ENCODE measurements at places on chromosomes 6 and 20.

- DNase-seq, result no peak
These were observed 62.9 kb downstream of the SCAND1 start for GRCh38 chr20:35891375-35891774.

DNA sequence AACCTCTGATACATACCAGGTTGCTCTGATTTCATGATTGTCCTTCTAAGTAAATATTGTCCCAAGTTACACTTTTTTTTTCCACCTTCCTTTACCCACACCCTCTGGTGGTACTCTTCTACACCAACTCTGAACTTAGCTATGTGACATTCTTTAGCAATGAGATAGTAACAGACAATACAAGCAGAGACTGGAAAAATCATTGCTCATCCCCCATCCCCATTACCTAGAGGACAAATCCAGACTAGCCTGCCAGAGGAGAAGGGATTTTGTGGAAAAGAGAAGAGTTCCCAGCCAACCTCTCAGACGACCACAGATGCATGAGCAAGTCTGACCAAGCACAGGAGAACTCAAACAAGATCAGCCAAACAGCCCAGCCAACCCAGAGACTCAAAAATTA lies 32.8 kb upstream of the TFAP2B start:
- DNase-seq, result no peak

DNA sequence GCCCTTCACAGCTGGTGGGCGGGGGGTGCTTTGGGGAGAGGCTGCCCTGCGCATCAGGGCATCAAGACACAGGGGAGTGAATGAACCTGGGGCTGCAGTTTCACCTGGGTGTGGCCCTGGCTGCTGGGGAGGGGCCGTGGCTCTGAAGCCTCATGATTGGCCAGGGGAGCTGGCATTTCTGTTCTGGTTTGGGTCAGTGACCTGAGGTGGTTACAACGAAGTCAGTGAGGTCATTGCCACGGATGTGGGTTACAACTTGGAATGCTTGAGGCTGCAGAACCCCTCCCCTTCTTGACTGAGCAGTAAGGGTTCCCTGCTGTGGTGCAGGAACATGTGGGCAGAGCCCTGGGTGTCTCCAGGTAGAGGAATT lies 3.0 kb downstream of the TCEA2 start:
- DNase-seq, result peak; percentile 62

GRCh38 chr6:126682440-126682839 lies 342.5 kb downstream of the CENPW start:
- no peak for DNase-seq

GRCh38 chr6:108714101-108714765 lies 134.0 kb upstream of the ARMC2 start:
- DNase-seq, result no peak

GRCh38 chr20:41347523-41348429 lies 7.2 kb downstream of the LPIN3 start:
- no peak for DNase-seq

DNA sequence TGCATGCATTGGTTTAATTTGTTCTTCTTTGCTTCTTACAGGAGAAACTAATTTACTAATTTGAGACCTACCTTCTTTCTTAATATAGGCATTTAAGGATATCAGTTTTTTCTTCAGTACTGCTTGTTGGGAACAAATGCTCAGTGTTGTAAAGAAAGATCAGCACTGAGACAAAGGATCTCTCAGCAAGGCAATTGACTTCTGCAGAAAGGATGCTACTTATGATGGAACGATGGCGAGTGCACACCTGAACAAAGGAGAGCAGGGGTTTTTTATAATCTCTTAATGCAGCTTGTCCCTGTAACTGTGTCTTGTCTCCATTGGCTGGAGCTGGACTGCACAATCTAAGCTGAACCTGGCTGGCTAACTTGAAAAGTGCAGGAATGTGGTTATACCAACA lies 64.2 kb downstream of the RPP21 start:
- no peak for DNase-seq

GRCh38 chr6:112172540-112172939 lies 81.8 kb downstream of the LAMA4 start:
- no peak for DNase-seq

DNA sequence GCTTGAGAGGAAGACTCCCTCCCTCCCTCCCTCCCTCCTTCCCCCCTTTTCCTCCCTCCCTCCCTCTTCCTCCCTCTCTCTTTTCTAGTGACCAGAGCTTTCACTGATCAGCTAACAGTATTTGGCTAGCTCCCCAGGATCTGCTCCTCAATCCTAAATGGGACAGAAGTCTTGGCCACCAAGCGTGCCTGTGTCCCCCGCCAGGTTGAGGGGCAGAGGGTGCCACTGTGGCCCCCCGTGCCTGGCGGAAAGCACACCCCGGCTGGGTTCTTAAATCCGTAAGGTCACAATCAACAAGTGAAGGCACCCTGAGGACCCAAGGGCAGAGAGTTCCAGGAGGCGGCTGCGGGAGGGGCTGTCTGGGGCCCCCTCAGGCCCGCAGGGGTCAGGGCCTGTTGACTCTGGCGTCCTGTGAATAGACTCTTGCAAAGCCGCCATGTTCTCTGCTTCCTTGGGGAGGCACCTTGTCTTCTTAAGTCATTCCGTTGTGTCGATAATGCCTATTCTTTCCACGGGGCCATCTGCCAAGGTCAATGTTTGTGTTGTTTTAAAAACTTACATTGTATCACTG lies 38.9 kb upstream of the STX16 start:
- DNase-seq, result no peak

DNA sequence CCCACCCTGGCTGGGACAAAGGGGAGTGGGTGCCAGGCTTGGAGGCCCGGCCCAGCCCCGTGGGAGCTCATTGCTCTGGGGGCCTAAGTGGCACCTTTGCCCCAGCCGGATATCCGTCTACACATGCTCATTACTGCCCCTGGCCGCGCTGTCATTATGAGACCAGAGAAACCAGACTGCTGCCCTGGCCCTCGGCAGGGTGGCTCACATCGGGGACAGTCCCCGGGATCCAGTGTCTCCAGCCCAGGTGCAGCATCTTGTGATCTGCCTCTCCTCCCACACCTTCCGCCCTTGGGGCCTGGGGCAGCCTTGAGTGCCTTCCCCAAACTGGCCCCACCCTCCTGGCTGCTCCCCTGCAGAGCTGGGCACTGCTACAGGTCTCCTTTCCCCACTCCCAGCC lies 4.9 kb downstream of the SRMS start:
- DNase-seq, result no peak

DNA sequence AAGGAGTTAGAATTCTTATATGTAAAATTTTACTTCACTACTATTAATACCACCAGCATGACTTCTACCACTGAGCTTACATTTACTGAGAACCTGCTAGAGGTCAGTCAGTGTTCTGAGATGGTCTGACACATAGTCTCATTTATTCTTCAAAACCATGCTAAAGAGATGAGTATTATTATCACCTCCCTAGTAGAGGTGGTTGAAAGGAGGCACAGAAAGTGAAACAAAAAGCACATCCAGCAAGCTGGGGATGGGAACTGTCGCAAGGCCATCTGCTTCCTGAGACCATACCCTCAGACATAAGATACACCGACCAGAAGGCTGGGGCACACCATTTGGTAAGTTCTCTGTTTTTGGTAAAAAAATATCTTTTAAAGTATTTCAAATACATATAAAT lies 137.7 kb downstream of the INSM1 start:
- DNase-seq, result no peak

GRCh38 chr6:16633465-16633864 lies 127.8 kb downstream of the ATXN1 start:
- DNase-seq, result no peak

GRCh38 chr6:92050216-92050615 lies 1369.1 kb downstream of the EPHA7 start:
- DNase-seq, result no peak

GRCh38 chr6:93120154-93120742 lies 299.1 kb downstream of the EPHA7 start:
- DNase-seq, result no peak

DNA sequence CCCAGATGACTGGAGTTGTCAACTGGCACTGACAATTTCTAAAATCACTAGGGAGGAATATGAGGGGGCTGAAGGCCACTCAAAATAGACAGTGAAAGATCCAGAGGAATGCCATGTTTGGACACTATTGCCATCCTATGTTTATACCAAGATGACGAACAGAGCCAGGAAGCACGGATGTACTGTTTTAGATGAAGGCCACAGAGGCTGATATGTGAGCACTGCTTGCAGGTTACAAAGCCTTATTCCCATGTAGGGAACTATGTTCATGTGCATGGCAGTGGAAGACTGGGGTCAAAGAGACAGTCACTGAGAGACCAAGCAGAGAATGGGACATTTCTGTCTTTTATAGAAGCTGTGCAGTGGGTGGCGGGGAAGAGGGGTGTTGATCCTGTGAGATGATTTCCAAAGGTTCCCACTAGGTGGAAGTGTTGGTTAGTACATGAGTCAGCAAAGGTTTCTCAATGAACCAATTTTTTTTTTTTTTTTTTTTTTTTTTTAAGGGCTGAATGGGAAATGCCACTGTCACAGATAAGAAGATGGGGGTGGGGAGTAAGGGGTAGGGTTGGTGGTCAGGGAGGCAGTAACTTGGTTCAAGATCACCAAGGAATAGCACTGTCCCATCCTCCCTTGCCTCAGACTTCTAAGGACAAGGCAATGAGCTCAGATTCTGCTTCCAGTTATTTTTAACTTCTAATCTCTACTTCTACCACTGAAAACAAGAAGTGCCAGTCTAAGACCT lies 46.7 kb upstream of the MOCS1 start:
- no peak for DNase-seq

- DNase-seq, result no peak
These were observed 12.9 kb upstream of the OCSTAMP start for GRCh38 chr20:46563170-46563859.

DNA sequence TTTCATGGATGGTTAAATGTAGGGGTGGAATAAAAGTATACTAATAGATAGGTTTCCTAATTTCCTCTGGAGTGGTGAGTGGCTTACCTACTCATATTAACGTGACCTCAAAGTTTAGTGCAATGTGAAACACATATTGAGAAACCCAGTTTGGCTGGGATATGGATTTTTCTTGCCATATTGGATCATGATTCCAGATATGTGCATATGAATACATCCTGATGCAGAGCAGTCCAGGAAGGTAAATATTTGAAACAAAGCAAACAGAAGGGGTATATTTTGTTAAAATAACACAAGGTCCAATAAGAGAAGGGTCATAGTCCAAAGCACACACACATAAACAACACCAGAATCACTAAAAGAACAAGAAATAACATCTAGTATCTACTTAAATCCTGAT lies 608.1 kb downstream of the PKHD1 start:
- no peak for DNase-seq

- DNase-seq, result no peak
These were observed 651.3 kb downstream of the KIF16B start for GRCh38 chr20:15921930-15922329.

DNA sequence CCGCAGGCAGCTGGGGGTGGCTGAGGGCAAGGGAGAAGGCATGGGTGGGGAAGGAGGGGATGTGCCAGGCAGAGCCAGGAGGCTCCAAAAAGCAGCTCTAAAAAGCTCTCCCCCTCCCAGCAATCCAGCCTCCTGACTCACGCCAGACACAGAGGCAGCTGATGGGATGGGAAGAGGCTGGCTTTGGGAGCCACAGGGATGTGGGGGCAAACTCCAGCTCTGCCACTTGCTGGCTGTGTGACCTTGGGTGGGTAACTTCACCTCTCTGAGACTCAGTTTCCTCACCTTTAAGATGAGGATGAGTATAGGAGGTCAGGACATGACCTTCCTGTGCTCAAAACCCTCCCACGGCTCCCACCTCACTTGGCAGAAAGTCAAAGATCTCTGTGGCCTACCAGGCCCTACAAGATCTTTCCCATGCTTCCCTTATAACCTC lies 148.9 kb downstream of the CEBPB start:
- DNase-seq, result no peak

GRCh38 chr6:154675602-154676088 lies 57.6 kb upstream of the SCAF8 start:
- DNase-seq, result peak; percentile 91

DNA sequence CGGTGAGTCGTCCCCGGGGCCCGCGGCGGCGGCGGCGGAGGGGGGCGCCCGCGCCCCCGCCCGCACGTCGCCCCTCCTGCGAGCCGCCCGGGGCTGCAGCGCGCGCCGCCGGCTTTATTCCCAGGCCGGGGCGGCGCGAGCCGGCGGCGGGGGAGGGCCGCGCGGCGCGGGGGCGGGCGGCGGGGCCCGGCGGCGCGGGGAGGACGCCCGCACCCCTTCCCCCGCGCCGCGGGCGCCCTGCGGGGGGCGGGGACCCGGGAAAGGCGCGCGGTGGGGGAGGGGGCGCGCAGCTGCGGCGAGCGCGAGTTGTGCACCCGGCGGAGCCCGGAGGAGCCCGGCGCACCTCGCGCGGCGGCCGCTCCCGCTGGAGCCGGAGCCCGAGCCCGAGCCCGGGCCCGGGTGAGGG lies 646 bp downstream of the HMGA1 start:
- peak; percentile 54 for DNase-seq

DNA sequence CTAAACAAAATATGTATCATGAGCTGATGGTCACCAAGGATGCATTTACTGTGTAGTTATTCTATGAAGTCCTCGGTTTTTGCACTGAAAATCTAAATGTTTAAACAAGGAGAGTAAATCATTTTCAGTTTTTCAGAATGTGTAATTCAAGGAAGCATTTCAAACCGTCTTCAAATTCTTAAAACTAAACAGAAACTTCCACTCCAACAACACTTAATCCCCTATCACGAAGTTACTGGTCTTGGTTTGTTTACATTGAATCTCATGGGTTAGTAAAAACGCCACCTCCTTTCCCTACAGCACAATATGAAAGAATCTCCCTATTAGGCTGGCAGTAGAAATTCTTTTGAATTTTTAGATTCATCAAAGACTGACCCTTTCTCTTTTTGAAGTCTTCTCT lies 192.9 kb downstream of the AIG1 start:
- no peak for DNase-seq

- no peak for DNase-seq
These were observed 47.5 kb downstream of the RALGAPA2 start for GRCh38 chr20:20664795-20665589.

DNA sequence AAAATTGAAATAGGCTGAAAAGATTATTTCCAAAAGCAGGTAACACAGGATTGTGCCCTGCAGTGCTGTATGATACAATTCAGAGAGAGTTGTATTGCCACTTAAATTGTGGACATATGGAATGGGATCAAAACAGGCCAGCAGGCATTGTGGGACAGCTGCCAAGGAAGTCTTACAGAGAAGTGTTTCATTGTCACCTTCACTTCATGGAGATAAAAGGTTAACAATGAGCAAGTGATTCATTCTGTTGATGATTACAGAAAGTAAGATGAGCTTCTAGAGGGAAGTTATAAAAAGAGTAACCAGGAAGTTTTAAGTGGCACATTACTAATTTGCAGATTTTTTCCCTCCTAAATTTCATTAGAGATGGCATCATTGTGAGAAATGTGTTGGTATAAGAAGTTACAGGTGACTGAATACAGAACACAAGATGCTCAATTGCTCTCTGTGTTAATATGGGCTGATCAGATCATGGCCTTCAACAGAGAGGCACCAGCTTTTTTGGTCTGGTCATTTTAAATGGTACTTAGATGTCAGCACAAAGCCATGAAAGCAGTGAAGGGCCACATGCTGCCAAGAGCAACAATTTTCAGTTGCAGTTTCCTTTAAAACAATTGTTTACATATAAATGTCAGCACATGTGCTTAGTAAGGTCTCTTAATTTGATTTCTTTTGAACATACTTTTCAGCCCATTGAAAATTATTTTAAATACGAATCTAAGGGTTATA lies 402.5 kb upstream of the FKBP1C start:
- DNase-seq, result no peak
